ENCODE measurements at places on chromosomes 1 and 21. TPM values are rescaled to one million over a fixed set of nuclear protein-coding genes. Genes with fewer than 3 reads are reported as not detected.

GRCh38 chr1:155466617-155466972, 96.0 kb downstream of the ASH1L start:
- no peaks in the 10 kb centered on the region for H3K27me3 ChIP-seq
- H3K27ac ChIP-seq = no peak overlapping the region
- DNase-seq = no peak

DNA sequence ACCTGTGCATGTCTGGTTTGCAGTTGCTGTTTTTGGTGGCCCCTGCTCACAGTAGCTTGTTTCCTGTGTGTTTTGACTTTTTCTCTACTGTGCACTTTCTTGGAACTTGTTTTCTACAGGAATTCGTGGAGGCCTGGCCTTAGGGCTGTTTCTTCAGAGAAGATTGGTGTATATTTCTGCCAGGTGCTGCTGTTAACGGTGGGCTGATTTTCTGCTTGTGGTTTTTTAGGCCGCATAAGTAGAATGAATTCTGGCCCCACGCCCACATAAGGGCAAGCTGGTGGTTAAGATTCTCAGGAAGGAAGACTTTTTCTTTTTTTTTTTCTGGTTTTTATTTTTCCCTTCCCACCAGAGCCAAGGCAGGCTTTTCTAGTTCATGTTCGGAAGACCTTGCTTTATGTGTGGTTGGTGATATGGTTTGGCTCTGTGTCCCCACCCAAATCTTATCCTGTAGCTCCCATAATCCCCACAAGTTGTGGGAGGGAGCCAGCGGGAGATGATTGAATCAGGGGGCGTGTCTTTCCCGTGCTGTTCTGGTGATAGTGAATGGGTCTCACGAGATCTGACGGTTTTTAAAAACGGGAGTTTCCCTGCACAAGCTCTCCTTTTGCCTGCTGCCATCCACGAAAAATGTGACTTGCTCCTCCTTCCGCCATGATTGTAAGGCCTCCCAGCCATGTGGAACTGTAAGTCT, 71.5 kb upstream of the DISP3 start:
- H3K27me3 ChIP-seq = no peaks in the 10 kb centered on the region
- H3K27ac ChIP-seq = no peak overlapping the region
- no peak overlapping the region for H3K4me3 ChIP-seq
- DNase-seq = no peak

DNA sequence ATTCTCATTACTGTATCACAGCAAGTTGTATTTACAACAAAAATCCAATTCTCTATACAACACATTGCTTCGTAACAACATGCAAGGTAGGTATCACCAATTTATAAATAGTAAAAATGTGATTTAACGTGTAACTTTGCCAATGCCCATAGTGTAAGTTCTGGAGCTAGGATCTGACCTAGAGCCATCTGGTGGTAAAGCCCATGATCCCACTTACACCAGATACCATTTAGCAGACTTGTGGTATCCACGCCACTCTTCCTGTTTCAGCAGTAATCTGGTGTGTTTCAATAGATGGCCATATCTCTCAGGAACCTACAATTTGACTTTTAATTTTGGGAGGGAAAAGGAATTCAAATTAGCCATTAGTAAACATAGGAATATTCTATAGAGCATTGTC, 10.2 kb downstream of the SETSIP start:
- H3K36me3 ChIP-seq = no peaks in the 10 kb centered on the region
- H3K4me3 ChIP-seq = no peak overlapping the region
- no peaks in the 10 kb centered on the region for H3K27me3 ChIP-seq

- no peak overlapping the region for H3K4me3 ChIP-seq
- no peaks in the 10 kb centered on the region for H3K36me3 ChIP-seq
- H3K4me1 ChIP-seq = peaks cover 3% of the 10 kb centered on the region
These were observed 63.4 kb upstream of the PSEN2 start for GRCh38 chr1:226806988-226807387.

PAQR6 gene
- total RNA-seq = 7.1 TPM

KRTAP19-1 gene
- total RNA-seq = not detected

DNA sequence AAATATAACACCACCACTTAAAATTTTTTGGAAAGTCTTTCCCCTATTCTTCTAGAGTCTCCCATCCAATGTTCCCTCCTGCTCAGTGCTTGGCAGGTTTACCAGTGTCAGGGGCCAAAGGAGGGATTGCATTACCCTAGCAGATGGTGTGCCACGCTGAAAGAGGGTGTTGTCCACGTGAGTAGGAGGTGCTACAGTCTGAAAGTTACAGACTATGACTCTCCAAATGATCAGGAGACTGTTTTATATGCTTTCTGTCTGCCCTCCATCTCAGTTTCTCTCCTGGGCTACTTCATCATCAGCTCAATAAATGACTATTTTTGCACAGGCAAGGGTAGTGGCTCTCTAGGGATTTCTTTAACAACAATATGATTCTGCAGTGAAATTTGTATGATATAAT, 31.3 kb upstream of the ANGPTL7 start:
- H3K27ac ChIP-seq = no peak overlapping the region
- H3K4me3 ChIP-seq = no peak overlapping the region
- no peaks in the 10 kb centered on the region for H3K4me1 ChIP-seq
- H3K27me3 ChIP-seq = no peaks in the 10 kb centered on the region
- peaks cover 5% of the 10 kb centered on the region for H3K36me3 ChIP-seq

ERRFI1 gene
- total RNA-seq = 46.1 TPM

DNA sequence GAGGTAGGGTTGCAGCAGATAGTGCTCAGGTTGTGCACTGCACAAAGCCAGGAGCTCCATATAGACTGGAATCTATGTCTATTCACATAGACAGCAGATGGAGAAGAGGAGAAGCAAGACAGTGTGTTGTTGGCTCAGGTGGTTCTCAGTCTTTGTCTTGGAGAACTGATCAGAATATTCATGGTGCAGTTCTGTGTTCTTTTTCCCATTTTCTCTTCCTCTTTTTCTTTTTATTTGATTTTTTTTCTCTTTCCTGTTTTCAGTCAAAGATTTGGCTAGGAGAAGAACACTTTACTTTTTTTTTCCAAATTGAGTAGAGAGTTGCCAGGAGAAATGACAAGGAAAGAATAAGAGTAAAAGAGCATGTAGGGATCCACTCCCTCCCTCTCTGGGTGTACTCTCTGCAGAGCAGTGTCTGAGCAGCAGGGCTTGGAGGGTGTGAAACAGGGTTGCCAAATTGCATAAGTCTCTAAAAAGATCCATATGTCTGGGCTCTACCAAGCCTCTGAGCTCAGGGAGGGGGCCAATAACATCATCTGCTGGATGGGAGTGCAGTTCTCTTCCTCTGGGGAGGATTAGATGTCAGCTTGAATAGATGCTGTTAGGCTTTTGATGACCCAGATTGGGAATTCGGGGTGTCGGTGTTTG, 8.7 kb upstream of the CD34 start:
- DNase-seq = no peak
- no peak overlapping the region for H3K4me3 ChIP-seq
- no peaks in the 10 kb centered on the region for H3K4me1 ChIP-seq
- no peaks in the 10 kb centered on the region for H3K27me3 ChIP-seq
- no peaks in the 10 kb centered on the region for H3K36me3 ChIP-seq
- H3K27ac ChIP-seq = no peak overlapping the region

OR14K1 gene
- not detected for total RNA-seq

TSPAN1 gene
- total RNA-seq = not detected

- no peaks in the 10 kb centered on the region for H3K4me1 ChIP-seq
- H3K36me3 ChIP-seq = peaks cover 87% of the 10 kb centered on the region
- DNase-seq = no peak
- no peak overlapping the region for H3K4me3 ChIP-seq
- no peak overlapping the region for H3K27ac ChIP-seq
These were observed 43.0 kb downstream of the KDM1A start for GRCh38 chr1:23062271-23062670.

USH2A gene
- 0.04 TPM for total RNA-seq
